ENCODE measurements at places on chromosomes 11 and 22. TPM values are rescaled to one million over a fixed set of nuclear protein-coding genes. Genes with fewer than 3 reads are reported as not detected.

DNA sequence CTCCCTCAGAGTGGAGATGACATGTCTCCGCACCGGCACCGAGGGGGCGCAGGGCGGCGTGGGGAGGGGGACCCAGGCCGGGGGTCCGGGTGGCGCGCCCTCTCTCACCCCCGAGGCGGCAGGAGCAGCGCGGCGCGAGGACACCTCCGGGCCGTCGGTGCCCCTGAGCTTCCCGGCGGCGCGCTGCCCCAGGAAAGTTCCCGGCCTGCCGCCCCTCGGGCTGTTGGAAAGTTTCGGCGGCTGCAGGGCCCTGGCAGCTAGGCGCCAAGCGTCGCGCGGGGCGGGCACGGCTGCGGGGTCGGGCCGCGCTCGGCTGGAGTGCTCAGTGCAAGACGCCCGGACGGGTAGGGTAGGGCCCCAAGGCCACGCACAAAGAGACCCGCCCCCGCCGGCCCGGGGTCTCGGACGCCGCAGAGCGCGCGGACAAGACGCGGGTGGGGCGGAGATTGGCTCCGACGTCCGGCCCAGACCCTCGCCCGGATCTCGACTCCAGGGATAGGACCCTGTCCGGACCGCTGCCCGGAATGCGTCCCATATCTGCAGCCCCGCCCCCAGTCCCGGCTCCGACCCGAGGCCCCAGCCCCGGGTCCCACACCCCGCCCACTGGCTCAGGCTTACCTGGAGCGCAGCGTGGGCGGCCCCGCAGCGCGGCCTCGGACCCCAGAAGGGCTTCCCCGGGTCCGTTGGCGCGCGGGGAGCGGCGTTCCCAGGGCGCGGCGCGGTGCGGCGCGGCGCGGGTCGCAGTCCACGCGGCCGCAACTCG, 471 bp downstream of the ARVCF start:
- DNase-seq: no peak

- DNase-seq: peak; percentile 80
These were observed 9.4 kb upstream of the PIM3 start for GRCh38 chr22:49951000-49951677.

GRCh38 chr11:109320595-109320994, 101.4 kb upstream of the C11orf87 start:
- DNase-seq: peak; percentile 38

GRCh38 chr22:43038325-43038724, 23.4 kb upstream of the PACSIN2 start:
- DNase-seq: no peak

Gene FZD4
- total RNA-seq: 9.4 TPM

DNA sequence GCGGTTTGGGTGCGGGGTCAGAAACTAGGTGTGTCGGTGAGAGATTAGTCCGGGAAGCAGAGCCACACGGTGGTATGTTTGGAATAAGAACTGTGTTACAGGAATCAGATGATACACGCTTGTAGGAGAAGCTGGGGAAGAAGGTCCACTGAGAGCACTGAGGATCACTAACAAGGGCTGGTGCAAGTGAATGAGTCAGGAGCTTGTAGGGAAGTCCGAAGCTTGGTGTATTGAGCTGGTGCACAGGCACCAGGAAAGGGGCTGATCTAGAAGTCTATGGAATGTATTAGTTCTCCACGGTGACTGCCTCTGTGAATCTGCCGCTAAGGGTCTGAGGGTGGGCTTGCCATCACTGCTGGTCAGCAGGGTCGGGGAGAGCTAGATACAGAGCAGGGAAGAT, 18.8 kb upstream of the GRK3 start:
- no peak for DNase-seq

Gene HRAS
- 46.5 TPM for total RNA-seq

GRCh38 chr22:30167734-30168133, 78.8 kb downstream of the LIF start:
- no peak for DNase-seq

GRCh38 chr11:65314501-65315203, at the start of gene CDC42EP2:
Gene CDC42EP2, plus strand, starts transcription at chr11:65314866. Its CDS starts 6,033 bp downstream, at chr11:65320899.
- DNase-seq: peak; percentile 89

DNA sequence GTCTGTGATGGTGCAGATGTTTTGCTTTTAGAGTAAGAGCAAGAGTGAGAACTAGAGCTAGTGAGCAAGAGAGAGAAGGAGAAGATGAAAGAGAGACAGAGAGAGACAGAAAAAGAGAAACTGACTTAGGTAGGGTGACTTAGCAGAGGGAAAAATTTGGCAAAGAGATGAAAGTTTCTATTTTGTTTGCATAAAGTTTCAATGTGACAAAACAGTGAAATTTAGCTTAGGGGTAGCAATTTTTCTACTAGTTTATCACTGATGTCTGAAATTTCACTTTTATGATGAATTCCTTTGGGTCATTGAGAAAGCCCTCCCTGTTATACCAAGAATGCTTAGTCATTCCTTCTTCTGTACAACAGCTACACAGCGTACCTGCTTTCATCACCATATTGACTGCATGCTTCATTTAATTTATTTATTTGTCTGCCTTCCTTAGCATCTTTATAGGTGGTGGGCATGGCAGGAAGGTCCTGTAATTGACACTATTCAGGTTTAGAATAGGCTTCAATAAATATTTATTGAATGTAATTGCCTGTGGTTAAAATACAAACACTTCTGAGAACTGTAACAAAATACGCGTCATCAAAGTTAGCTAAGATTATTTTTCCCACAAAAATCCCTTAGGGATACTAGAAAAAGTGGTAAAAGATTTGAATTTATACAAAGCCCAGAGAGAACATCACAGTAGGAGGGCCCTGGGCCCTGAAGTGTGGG, 19.9 kb upstream of the CTSC start:
- DNase-seq: no peak

GRCh38 chr11:15636521-15637089, 521.9 kb downstream of the INSC start:
- DNase-seq: no peak

Gene MMP7
- 23.8 TPM for total RNA-seq

Gene PDE2A
- total RNA-seq: 13.5 TPM

- DNase-seq: no peak
These were observed 50.9 kb downstream of the PPP2R1B start for GRCh38 chr11:111715142-111715816.

GRCh38 chr22:37148031-37148651, 1.6 kb downstream of the IL2RB start:
- DNase-seq: no peak

- no peak for DNase-seq
These were observed 91.5 kb downstream of the CACNA1I start for GRCh38 chr22:39661842-39662685.

DNA sequence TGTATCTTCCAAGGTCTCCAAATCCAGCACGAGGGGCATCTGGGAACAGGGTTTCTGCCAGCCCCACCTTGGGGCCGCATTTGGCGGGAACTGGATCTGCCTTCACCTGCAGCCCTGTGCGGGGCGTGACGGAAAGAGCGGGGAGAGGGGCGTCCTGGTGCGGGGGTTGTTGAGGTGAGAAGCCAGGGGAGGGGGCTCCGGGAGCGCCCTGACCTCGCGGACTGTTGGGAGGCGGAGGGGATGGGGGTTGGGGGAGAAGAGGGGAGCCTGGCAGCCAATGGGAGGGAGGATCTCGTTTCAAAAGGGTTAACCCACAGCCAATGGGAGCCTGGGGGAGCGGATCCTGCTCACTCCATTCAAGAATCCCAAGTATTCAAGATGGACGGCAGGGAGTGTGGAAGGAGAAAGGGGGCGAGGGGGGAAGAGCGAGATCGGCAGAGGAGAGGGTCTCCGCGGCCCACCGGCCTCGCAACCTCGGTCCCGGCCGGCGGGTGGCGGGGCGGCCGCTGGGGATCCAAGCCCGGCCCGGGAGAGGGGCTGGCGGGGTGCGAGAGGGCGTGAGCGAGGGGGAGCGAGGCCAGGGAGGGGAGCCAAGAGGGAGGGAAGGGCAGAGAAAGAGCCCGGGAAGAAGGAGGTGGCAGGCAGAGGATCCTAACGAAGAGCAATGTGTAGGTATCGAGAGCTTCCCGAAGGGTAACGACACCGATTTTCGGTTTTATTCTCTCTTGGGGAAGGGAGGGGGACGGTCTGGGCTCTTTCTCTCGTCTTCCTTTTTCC, 11.5 kb downstream of the YPEL4 start:
- DNase-seq: peak; percentile 97

GRCh38 chr22:32562401-32562800, 87.8 kb downstream of the FBXO7 start:
- DNase-seq: peak; percentile 22

GRCh38 chr11:2201542-2201941, 29.9 kb upstream of the TH start:
- no peak for DNase-seq

DNA sequence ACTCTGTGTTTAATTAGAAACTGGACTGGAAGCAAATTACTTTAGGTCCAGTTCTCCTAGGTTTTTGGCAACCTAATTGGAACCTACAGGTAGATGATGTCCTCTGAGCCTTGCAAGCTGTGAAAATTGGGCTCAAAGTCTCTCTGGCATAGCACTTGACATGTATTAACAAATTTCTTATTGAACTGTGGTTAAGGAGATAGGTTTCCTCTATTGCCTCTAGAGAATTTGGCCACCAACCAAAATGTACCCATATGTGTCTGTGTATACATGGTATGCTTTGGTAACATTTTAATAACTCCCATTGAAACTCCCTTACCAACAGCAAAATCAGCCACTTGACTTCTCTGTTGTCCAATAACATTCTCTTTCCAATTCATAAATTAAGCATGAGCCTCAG, at the start of gene OR4D10:
TSS of gene OR4D10 (plus strand) at position 301 of the 400 bp plus-strand sequence. CDS start 4,115 bp downstream, outside the sequence.
- DNase-seq: no peak

- no peak for DNase-seq
These were observed 39.2 kb upstream of the AMPD3 start for GRCh38 chr11:10415817-10416392.

Gene TCN1
- total RNA-seq: 2.2 TPM

DNA sequence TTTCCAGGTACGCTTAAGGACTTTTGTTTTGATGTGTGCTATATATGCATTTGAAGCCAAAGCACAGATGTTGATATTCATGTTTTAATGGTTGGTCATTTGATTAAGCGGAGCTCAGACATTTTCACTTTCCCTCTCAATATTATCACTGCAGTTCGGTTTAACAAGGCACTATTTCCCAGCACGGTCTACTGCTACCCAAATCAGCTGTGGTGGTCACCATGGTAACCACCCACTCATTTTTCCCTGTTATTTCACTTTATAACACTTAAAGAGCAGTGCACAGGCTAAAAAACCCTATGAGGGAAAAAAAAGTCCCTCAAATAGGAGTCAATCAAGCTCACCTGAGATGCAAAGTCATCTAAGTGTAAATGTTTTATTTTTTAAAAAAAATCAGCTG, 439.6 kb upstream of the CCDC90B start:
- peak; percentile 16 for DNase-seq

Gene SSTR3
- 1.7 TPM for total RNA-seq

Gene SMPD1
- 18.1 TPM for total RNA-seq

Gene MUC2
- under 0.01 TPM for total RNA-seq

Gene SLC22A25
- not detected for total RNA-seq

DNA sequence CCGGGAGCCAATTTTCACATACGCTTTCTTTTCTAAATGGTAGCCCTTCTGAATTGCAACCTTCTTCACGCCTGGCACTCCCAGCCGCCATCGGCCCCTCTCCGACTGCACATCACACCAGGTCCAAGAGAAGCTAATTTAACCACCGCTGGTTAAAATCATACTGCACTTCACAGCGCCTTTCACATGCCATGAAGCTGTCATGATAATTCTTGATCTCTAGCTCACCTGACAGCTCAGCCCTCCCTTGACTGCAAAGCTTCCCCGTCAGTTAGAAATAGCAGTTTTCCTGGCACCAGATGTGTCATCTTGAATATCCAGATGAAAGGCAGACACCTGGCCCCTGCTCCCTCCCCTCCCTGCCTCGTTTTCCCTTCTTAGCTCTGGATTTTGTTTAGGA, 101.4 kb downstream of the ARL14EP start:
- DNase-seq: no peak

GRCh38 chr11:75816561-75817239, 1.7 kb downstream of the UVRAG start:
- DNase-seq: peak; percentile 16

GRCh38 chr11:100612766-100613165, 74.3 kb upstream of the ARHGAP42 start:
- peak; percentile 19 for DNase-seq

- no peak for DNase-seq
These were observed 893 bp downstream of the SLC36A4 start for GRCh38 chr11:93196816-93197379.

- no peak for DNase-seq
These were observed 52.0 kb downstream of the ARHGAP8 start for GRCh38 chr22:44804327-44804726.
